ENCODE measurements at places on chromosomes 6 and 20. TPM values are rescaled to one million over a fixed set of nuclear protein-coding genes. Genes with fewer than 3 reads are reported as not detected.

The EXOC2 gene
- total RNA-seq, result 14.4 TPM

The CAGE1 gene
- total RNA-seq, result 0.03 TPM

The CST7 gene
- total RNA-seq, result not detected

The MUC22 gene
- not detected for total RNA-seq

The NINL gene
- 2.7 TPM for total RNA-seq

The LY6G6F gene
- total RNA-seq, result not detected

The PSORS1C1 gene
- total RNA-seq, result 1.1 TPM

The HELZ2 gene
- 20.0 TPM for total RNA-seq

The MYLK4 gene
- total RNA-seq, result 0.19 TPM

The TBX18 gene
- 11.8 TPM for total RNA-seq

The NKX2-2 gene
- 0.41 TPM for total RNA-seq

The TRAPPC3L gene
- total RNA-seq, result not detected

The GABBR1 gene
- 17.6 TPM for total RNA-seq

The PDYN gene
- total RNA-seq, result not detected

The TUBB2B gene
- total RNA-seq, result 10.9 TPM

The STK38 gene
- 4.9 TPM for total RNA-seq

The TUBB gene
- total RNA-seq, result 662 TPM

The CD93 gene
- 0.91 TPM for total RNA-seq

The SLC22A7 gene
- total RNA-seq, result not detected

The PLEKHG1 gene
- total RNA-seq, result 4.0 TPM

The ADGB gene
- total RNA-seq, result not detected

The SAPCD1 gene
- total RNA-seq, result 13.2 TPM

The UBD gene
- total RNA-seq, result 1.4 TPM

The VSX1 gene
- total RNA-seq, result not detected

The ID4 gene
- 5.6 TPM for total RNA-seq

The GSTA3 gene
- not detected for total RNA-seq

The RFX6 gene
- total RNA-seq, result not detected

The FOXS1 gene
- not detected for total RNA-seq

The OR2J3 gene
- total RNA-seq, result not detected

The HLA-DQB1 gene
- 8.3 TPM for total RNA-seq

The NRSN1 gene
- not detected for total RNA-seq

The ACOT13 gene
- 6.7 TPM for total RNA-seq

The CCN2 gene
- 43.2 TPM for total RNA-seq

Measured in A375 (cell line).